ENCODE measurements at places on chromosomes 6 and 20.

GRCh38 chr6:129980821-129981220 is 37.6 kb upstream of the L3MBTL3 start:
- DNase-seq, result no peak

DNA sequence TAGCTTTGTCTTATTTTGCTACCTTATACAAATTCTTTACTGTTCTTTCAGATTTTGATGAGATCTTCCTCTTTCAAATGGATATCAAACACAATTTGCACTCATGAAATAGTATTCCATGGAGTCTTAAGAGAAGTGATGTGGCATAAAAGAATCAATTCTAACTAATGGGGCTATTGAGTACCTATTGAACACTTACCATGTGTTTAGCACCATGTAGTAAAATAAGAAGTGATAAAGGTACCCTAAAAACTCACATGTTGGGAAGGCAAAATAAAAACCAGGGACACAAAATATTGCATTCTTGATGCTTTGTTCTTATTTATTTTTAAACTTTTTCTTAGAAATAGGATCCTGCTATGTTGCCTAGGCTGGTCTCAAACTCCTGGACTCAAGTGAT is 56.2 kb downstream of the KIF13A start:
- no peak for DNase-seq

- DNase-seq, result no peak
These were observed 66.3 kb downstream of the MAP7 start for GRCh38 chr6:136483906-136484305.

- no peak for DNase-seq
These were observed 47.1 kb upstream of the TBC1D7 start for GRCh38 chr6:13375360-13375878.

DNA sequence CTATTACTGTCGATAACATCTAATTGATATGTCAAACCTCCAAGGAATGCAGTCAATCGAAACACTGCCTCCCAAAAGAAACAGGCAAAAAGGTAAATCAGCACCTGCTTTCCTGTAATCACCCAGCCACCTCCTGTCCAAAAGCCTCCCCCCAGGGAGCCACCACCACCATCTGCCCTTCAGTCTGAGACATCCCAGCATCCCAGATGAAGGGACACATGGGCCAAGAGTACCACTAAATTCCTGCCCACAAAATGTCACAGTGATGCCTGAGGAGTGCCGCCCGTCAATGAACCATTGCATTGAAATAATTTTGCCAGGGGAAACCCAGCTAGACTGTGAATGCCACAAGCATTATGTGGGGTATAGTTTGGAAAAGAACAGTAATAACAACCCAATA is 401.7 kb downstream of the ZFAND3 start:
- no peak for DNase-seq

DNA sequence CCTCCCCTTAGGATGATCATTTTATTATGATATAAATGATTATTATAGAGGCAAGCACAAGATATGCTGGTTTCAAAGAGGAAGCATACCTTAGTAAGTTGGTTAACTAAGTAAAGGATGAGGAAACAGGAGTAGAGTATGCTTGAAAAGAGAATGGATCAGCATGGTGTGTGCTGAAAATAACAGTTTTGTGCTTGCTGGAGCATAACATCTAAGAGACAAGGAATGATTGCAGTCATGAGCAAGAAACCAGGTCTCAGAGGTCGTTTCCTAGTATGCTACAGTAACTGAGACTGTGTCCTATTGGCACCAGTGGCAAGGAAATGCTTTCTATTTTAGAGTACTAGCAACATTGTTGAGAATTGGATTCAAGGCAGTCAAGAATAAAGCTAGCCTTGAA is 34.1 kb downstream of the CDC40 start:
- no peak for DNase-seq

DNA sequence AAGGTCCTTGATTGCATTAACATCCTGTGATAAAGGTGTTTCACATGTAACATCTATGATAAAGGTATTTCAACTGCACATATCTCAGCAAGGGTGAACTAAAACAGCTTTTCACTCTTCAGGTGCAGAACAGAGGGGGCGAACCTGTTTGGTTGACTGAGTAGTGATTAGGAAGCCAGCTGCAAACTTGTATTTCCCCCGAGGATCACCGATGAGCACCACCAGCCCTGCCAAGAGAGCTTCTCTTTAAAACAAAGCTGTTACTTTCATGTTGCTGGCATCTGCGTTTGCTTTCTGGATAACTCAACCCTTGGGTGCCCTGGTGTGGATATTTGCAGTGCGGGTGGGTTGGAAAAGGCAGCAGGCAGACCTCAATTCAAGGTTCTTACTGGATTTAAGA is 39.6 kb downstream of the JAG1 start:
- DNase-seq, result peak; percentile 35

- DNase-seq, result no peak
These were observed 11.4 kb downstream of the SYNJ2 start for GRCh38 chr6:157993076-157993475.

- no peak for DNase-seq
These were observed 83.7 kb upstream of the ZFP64 start for GRCh38 chr20:52275181-52275691.

GRCh38 chr20:25629816-25630499 is 6.1 kb upstream of the NANP start:
- DNase-seq, result peak; percentile 64

Measured in EH (cell line).